ENCODE measurements at places on chromosomes 3 and 15. TPM values are rescaled to one million over a fixed set of nuclear protein-coding genes. Genes with fewer than 3 reads are reported as not detected.

The MORC1 gene
- not detected for total RNA-seq

DNA sequence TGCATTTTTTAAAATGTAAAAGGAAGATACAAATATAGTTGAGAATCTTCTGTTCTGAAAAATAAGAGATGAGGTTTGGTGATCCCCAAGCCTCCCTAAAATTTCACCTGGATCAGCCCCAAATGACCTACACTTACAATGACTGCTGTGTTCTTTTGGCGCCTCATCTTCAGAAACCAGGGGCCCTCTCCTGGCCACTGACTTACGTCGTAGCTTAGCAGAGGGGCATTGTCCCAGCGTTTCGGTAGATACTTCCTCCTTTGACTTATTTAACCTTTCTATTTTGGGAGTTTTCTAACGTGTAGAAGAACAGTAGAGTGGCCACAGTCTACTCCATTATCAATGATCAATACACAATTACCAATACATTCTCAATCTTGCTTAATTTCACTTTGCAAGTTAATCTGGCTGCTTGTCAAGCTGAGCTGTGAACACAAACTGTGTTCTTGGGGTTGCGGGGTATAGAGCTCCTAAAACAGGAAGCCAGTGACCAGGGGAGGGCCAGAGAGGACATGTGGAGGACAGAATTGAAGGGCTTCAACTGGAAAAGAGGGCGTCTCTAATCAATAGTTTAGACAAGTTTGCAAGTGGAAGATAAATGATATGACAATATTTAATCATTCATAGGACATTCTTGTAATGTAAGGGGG lies 419.5 kb downstream of the LPP start:
- H3K4me1 ChIP-seq = peaks cover 26% of the 10 kb centered on the region
- no peak overlapping the region for H3K27ac ChIP-seq
- H3K36me3 ChIP-seq = no peaks in the 10 kb centered on the region

GRCh38 chr3:149790698-149791097 lies 1.7 kb downstream of the ANKUB1 start:
- H3K36me3 ChIP-seq = no peaks in the 10 kb centered on the region
- H3K4me1 ChIP-seq = peaks cover 17% of the 10 kb centered on the region
- no peak overlapping the region for H3K4me3 ChIP-seq
- no peak for DNase-seq
- H3K27me3 ChIP-seq = no peaks in the 10 kb centered on the region

The HRG gene
- total RNA-seq = not detected

DNA sequence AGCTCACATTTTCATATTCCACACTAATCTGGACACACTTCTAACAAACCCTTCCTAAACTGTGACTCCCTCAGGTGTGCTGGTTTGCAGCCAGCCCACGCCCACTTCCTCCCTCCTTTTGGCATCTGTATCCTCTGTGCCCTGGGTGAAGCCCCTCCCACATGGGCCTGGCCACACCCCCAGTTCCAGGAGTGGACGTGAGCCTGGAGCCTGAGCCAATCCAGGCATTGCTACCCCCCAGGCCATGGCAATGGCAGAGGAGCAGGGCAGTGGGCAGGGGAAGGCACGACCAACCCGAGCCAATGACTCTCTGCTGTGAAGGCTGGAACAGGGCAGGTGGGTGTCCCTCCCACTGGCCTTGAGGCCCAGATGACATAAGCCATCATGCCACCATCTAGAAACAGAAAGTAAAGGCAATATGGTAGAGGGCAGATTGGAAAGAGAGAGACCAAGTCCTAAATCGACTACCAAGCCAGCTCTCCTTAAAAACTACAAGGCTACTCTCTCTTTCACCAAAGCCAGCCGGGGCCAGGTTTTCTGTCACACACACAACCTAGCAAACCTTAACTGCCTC lies 18.6 kb downstream of the FAM174B start:
- no peaks in the 10 kb centered on the region for H3K36me3 ChIP-seq
- DNase-seq = no peak
- no peaks in the 10 kb centered on the region for H3K27me3 ChIP-seq

DNA sequence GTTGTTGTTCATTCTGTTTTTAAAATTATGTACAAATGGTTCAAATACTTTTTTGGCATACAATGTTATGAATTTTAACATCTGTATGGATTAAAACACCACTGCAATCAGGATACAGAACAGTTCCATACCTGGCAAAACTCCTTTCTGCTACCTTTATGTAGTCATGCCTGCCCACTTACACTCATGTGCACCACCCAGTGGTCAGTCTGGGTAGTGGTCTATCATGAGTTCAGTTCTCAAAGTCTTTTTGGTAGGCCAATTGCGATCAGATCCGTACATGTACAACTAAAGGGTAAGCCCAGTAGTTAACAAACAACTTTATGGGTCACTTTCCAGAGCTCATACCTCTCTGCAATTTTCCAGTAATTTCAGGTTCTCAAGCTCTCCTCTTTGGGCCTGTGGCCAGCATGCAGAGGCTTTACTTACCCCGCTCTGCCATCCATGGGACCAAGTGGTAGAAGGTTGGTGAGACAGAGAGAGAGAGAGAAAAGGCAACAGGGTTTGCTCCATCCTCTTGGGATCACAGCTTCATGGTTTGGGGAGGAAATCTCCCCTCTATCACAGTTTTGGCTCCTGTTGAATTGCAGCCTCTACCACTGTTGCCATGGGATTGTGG lies 63.9 kb upstream of the FAM98B start:
- H3K4me1 ChIP-seq = no peaks in the 10 kb centered on the region
- no peaks in the 10 kb centered on the region for H3K27me3 ChIP-seq
- no peaks in the 10 kb centered on the region for H3K36me3 ChIP-seq

The MUC4 gene
- total RNA-seq = not detected

DNA sequence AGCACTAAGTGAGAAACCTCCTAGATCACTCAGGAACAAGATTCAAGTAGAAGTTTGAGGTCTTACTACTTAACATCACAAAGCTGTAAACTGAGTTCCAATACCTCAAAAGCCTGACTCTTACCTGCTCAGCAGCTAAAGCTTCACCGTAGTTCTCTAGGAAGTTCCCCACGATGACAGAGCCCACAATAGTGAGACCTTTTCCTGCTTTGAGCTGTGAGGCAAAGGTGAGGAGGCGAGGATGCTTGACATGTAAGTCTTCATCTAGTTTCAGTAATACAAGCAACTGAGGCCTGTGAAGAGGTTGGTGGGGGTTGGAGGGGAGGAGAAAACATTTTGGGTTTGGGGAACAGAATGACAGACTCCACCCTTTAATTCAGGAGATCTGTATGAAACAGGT lies 15.7 kb downstream of the EMC4 start:
- DNase-seq = no peak
- peaks cover 21% of the 10 kb centered on the region for H3K36me3 ChIP-seq
- peak overlapping the region; percentile 84 for H3K27ac ChIP-seq
- no peaks in the 10 kb centered on the region for H3K27me3 ChIP-seq

GRCh38 chr15:52799145-52799811 lies 9.1 kb upstream of the ONECUT1 start:
- no peaks in the 10 kb centered on the region for H3K4me1 ChIP-seq
- H3K4me3 ChIP-seq = no peak overlapping the region
- peaks cover 100% of the 10 kb centered on the region for H3K27me3 ChIP-seq
- H3K27ac ChIP-seq = no peak overlapping the region
- no peak for DNase-seq

DNA sequence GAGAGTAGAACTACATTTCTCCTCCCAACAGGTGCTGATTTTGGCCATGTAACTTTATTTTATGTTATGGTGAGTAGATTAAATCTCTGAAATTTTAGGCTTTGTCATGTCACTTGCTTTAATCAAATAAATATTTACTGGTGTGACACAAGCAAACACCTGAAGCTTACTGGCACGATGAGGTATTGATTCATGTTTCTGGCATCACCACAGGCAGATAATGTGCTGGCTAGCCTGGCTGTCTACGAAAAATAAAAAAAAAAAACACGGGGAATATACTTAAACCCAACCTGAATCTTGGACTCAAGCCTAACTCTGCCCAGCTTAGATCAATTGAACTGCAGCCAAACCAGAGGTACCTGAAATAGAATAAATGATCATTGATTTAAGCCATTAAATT lies 65.6 kb upstream of the CADM2 start:
- no peak overlapping the region for H3K27ac ChIP-seq
- H3K4me3 ChIP-seq = no peak overlapping the region
- no peaks in the 10 kb centered on the region for H3K27me3 ChIP-seq
- DNase-seq = no peak

DNA sequence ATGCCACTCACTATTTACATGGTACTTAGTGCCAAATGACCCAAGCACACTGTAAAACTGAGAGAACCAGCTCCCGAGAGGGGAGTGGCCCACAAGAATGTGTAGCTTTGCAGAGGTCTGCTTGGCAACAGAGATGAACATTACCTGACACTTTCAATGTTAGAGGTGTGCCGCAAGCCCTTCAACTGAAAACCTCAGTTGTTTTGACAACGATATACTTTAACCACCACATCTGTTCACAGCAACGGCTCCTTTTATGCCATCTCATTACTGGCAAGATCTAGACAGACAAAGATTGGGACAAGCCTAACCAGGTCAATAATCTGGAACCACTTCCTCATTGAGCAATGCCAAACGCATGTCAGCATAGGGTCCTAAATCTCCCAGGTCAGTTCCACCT lies 23.7 kb downstream of the NEK10 start:
- no peak overlapping the region for H3K4me3 ChIP-seq
- H3K4me1 ChIP-seq = peaks cover 6% of the 10 kb centered on the region
- peaks cover 39% of the 10 kb centered on the region for H3K36me3 ChIP-seq
- H3K27ac ChIP-seq = no peak overlapping the region
- no peak for DNase-seq

GRCh38 chr3:183193762-183194689 lies 31.5 kb upstream of the LAMP3 start:
- no peaks in the 10 kb centered on the region for H3K27me3 ChIP-seq
- no peaks in the 10 kb centered on the region for H3K4me1 ChIP-seq
- H3K36me3 ChIP-seq = no peaks in the 10 kb centered on the region

DNA sequence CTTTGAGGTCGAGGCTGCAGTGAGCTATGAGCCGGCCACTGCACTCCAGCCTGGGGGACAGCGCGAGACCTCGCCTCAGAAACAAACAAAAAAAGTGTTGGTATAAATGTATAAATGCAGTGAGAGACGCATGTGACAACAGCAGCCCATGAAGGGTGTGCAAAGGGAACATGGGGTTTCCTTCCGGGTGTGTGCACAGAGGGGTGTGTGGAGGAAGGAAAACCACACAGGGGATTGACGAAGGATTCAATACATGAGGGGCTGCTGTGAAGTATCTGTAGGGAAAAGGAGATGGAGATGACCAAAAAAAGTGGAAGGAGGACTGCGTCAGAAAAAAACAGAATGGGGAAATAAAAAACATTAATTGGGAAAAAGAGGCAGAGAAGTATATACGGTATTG lies 1.1 kb downstream of the MTFMT start:
- no peak for DNase-seq
- H3K36me3 ChIP-seq = peaks cover 10% of the 10 kb centered on the region
- no peak overlapping the region for H3K27ac ChIP-seq
- H3K4me3 ChIP-seq = peak overlapping the region; percentile 93

The TRIM42 gene
- total RNA-seq = not detected

DNA sequence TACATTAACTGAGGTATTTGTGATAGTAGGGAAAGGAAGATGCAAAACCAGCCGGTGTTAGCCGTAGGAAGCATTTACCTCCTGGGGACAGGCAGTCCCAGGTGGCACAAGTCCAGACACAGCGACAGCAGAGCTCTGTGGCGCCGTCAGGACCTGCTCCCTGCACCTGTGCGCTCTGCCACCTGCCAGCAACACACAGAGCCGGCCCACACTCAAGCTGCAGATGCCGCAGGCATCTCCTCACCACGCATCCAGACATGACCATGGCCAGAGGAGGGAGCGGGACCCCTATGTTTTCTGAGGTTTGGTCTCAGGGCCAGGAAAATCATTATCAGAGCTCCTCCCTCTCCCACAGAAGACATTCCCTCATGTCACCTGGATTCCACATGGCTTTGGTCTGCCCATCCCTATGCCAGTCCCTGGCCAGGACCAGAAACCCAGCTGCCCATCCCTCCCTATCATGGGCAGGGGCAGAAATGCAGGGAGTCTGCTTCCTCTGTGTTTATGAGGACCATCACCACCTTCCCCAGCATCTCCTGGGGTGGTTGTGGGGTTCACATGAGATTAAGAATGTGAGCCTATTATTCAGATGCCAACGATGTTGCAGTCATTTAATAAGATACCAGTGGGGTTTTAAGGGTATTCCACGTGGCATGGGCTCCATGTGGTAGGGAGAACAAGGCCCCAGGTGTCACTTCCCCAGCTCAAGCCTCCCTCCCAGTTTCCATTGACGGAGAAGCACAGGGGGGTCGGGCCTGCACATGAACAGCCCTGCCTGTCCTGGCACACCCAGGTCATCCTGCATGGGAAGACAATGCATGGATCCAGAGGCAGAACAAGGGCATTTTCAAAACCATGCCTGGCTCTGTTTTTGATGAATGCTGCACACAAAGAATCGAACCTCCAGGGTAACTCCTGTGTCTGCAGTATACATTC lies 251.1 kb downstream of the OCA2 start:
- H3K4me3 ChIP-seq = no peak overlapping the region
- peaks cover 16% of the 10 kb centered on the region for H3K4me1 ChIP-seq
- no peaks in the 10 kb centered on the region for H3K36me3 ChIP-seq
- H3K27me3 ChIP-seq = no peaks in the 10 kb centered on the region
- no peak overlapping the region for H3K27ac ChIP-seq
- DNase-seq = no peak

The CLDN1 gene
- total RNA-seq = 0.32 TPM

DNA sequence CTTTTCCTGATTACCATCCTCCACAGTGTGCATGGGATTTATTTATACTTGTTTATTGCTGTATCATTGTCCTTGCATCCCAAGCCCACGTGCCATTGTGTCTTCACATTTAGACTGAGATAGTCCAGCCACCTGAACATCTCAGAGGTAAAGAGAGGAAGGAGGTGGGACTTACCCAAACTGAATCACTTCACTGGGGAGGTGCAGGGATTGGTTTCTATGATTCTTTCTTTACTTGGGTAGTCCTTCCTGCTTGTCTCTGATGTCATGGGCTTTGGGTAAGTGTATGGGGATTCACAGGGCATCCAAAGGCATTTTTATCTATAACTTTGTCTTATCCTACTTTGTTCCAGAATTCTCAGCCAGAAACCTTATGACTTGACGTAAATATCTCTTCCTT lies 141.5 kb upstream of the UMPS start:
- H3K36me3 ChIP-seq = no peaks in the 10 kb centered on the region
- no peak overlapping the region for H3K27ac ChIP-seq
- no peak overlapping the region for H3K4me3 ChIP-seq
- DNase-seq = no peak
